ENCODE measurements at places on chromosomes 2 and 18.

DNA sequence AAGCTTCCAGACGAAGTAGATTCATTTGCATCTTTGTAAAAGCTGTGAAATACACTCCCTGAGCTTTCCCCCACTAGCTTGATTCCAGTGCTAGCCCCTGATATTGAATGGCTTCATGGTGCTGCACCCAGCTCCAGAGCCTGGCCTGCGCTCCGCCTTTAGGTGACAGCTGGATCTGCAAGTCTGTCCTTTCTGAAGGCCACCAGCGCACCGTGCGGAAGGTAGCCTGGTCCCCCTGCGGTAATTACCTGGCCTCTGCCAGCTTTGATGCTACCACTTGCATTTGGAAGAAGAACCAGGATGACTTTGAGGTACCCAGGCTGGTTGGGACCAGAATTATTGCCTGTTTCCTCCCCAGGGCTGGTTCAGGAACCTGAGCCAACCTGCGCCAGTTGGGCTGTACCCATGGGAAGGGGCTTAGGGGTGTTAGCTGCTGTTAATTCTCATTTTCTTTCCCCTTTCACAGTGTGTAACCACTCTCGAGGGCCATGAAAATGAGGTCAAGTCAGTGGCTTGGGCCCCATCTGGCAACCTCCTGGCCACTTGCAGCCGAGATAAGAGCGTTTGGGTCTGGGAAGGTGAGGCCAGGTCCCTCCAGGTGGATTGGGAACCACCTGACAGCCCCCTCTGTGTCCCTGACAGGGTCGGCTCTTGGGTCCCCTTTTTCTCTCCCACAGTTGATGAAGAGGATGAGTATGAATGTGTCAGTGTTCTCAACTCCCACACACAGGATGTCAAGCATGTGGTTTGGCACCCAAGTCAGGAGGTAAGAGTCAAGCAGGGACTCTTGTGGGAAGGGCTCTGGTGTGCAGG, 1.3 kb downstream of the CIAO1 start:
- DNase-seq = peak; percentile 53

DNA sequence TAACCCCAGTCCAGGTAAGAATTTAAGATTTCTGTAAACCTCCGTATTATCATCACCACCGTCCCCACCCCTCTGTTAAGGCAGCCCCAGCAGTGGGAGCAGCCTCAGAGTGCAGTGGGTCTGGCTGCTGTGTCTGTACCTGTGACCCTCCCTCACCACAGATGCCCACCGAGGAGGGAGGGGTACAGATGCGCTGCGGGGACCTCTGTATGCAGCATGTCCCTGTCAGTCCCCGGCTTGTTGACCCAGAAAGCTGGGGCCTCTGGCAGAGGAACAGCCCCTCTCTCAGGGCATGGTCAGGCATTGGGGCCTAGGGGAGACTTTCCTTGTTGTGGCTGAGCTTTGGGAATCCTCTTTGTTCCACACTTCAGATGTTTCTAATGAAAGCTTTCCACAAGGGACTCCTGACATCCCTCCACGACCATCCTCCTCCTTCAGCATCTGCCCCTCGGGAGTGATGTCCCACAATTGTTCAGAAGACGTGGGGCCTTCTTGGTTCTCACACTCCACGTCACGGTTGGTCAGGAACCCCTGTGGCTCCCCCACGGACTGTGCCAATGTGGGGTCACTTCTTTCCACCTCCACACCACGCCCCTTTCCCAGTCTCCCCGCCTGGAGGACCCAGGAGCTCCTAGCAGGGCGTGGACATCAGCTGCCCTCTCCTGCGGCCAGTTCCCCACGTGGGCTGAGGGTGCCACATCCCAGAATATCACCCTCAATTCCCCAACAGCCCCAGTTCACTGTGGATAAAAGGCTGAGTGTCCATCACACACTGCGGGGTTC, 384.2 kb upstream of the MYT1L start:
- DNase-seq = no peak

GRCh38 chr2:121210691-121211090, 74.3 kb downstream of the TFCP2L1 start:
- no peak for DNase-seq

DNA sequence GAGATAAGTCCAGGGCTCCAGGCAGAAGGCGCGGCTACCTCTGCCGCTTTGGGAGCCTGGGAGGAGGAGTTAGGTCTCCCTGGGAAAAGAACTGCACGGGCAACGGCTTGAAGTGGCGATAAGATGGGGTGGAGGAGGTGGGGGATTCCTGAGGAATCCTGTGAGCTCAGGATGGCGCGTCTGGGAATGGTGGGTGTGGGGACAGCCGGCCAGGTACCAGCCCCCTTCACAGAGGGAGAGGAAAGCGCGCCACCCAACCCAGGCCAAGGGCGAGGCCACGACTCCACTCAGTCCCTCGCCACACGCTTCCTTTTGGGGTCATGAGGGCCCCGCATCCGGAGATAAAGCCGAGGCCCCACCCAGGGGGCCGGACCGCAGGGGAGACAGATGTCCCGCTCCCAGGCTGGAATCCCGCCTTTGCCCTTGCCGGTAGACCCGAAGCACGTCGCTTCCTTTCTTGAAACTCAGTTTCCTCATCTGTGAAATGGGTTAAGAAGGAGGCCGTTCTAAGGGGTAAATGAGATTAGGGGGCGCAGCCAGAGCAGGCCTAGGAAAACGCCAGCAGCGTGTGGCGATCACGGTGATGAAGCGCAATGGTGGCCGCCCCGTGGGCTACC, 1.7 kb upstream of the CTDSP1 start:
- DNase-seq = peak; percentile 70

- DNase-seq = no peak
Measured at GRCh38 chr2:167944825-167945659, 302.4 kb downstream of the STK39 start.

- DNase-seq = no peak
Measured at GRCh38 chr2:16319551-16320121, 346.0 kb downstream of the CYRIA start.

DNA sequence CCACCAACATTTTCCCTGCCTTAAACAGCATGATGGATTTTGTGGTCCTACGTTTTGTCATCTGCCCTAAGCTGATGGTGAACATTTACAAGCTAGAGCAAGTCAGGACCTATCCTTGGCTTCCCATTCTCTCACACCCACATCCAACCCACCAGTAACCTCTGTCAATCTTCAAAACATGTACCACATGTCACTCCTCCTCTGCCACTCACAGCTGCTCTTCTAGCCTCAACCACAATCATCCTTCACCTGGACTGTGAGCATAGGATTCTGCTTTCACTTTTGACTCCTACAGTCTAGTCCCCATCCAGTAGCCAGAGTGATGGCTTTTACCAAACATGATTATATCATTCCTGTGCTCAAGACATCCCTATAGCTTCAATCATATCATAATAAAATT, 279.8 kb upstream of the DLGAP1 start:
- DNase-seq = no peak

DNA sequence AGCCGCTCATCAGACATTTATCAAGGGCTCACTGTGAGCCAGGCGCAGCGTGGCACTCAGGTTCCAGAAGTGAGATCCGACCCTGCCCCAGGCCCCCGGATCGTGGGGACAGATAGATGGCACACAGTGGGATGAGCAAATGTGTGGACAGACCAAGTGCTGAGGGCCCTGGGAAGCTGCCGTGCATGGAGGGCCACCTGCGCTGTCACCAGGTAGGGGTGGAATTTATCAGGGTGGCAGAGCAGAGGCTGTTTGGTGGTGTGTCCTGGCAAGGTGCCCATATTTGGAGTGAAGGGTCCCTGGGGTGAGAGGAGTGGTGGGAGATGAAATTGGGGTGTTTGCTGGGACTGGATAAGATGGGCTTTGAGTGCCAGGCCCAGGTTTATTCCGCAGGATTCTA, 92.8 kb upstream of the HS6ST1 start:
- DNase-seq = no peak

DNA sequence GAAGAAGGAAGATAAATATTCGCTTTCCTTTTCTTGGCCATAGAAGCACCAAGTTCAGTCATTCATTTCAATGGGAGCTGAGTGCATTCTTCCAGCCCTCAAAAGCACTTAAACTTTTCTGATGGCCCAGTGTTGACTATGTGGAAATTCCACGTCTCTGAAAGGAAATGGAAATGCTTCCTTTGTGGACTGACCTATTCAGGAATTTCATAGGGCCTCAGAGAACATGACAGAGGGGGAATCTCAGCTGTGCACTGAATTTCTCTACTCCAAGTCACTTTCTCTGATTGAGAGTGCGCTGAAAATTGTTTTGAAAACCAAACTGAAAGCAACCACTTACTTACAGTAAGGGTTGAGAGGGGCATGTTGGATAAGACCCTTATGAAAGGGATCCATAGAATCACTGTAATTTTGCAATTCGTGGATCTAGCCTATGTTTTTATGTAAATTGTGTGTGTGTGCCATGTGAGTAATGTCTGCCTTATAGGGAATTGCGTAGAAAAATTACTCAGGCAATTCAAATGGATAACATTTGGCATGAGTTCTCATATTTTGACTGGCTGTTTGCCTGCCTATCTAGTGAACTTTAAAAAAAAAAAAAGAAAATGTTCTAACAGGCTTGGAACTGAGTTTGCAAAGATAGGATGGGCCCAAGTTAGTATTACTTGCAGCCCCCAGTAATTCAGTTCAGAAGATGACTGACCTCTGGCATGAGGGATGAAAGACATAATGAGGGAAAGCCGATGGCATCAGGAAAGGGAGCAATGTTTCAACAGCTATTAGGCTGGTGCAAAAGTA, 437.0 kb downstream of the PTPRM start:
- DNase-seq = no peak

GRCh38 chr2:181876614-181877063, 14.9 kb upstream of the ITPRID2 start:
- no peak for DNase-seq

DNA sequence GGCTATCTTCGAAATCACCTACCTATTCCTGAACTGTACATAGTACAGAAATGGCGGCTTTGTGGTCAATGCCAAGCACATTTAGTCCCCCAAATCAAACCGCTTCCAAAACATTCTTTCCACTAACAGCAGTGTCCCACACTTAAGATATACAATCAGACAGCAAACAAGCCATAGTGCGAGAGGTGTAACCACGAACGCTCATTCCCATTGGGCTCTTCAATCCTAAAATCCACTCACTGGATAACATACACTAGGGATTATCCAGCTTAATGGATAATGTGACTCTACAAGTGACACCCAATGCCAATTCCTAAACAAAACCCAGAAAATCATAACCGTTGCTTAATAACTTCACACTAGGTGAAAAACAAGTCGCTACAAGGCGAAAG, 2.0 kb downstream of the XPO1 start:
- no peak for DNase-seq

DNA sequence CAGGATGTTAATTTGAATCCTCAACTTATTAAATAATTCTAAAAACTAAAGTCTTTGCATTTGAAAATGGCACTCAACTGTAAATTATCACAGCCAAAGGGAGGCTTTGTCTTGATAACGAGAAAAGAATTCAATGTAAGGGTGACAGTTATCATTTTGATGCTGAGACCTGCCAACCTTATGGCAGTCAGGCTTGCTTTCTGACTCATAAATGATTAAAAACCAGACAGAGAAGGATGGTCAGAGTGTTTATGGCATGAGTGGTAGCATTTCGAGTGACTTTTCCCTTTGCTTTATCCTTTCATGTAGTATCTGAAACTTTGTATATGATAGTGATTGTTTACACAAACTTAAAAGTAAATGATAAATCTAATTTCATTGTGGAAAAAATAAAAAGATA, 53.9 kb upstream of the EPC2 start:
- no peak for DNase-seq

DNA sequence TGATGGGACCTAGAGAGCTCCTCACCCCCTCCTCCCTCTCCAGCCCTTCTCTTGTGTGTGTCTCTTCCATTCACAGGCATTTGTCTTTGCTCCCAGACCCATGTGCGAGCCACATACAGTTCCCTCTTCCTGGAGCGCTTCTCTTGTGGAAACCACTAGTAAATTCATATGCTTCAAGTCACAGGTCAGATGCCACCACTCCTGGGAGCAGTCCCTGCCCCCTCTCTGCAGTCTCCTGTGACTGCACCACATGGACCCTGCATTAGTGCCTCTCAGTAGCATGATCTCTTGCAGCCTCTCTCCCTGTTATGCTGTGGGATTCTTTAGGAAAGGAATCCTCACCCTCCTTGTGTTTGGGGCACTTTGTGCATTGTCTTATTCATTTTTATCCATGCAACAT, 96.5 kb upstream of the NFATC1 start:
- DNase-seq = no peak

GRCh38 chr18:9325716-9326115, 8.9 kb upstream of the TWSG1 start:
- no peak for DNase-seq

- no peak for DNase-seq
Measured at GRCh38 chr2:210496512-210496911, 20.0 kb upstream of the LANCL1 start.

DNA sequence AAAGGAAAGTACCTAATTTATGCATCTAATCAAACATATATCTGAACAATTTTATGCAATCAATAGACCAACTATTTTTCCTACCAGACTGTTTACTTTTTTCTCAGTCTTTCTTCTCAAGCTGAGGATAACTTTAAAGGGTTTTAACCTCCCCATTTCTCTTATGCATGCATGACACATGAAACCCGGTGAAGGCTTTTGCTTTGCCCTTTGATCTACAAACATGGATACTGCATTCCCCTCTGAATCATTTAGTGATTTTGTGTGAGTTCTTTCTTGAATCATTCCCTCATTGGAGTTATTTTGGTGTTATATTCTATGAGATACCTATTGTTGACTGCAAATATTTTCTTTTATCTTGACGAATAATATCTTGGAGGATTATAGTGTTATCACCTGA, 931.9 kb upstream of the CNTNAP5 start:
- no peak for DNase-seq

- no peak for DNase-seq
Measured at GRCh38 chr2:218194880-218195279, 22.1 kb upstream of the ARPC2 start.

DNA sequence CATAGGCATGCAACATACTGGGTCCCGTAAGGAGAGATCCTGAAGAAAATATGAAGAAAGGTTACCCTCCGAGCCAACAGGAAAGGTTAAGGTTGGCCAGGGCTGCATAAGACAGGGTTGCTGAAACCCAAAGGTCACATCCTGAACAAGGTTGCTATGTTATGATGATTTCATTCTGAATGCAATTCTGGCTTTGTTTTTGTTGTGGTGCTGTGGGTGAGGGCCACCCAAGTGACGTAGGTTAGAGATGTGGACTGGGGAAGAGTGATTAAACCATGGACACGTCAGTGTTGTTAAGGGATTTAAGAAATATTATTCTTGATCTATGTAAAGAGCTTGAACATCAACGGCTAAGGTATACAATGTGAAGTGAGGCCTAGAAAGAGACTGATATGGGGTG, 60.0 kb downstream of the ZEB2 start:
- DNase-seq = no peak

- DNase-seq = no peak
Measured at GRCh38 chr2:192070099-192070498, 124.6 kb downstream of the TMEFF2 start.

DNA sequence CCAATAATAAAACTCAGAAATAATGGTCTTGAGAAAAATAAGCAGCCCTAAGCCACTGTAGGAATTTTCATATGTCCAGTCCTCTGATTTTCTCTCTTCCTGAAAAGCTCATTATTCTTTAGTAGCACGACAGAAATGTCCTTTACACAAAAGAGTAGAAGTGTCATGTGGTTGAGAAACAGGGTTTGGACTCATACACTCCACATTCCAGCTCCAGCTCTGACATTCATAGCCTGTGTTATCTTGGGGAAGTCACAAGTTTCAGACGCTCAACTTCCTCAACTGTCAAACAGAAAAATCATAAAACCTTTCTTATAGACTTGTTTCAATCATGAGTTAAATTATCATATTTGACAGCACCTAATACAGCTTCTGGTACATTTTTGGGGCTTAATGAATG, 511.5 kb downstream of the TNS1 start:
- no peak for DNase-seq

Data from activated T-helper 2 cell treated with anti-CD3 and anti-CD28 coated beads, Interferon-gamma antibody, Interleukin-2, Interleukin-4, amounts not matched to agents 10 μg/mL and 5 μg/mL and 100 μg/mL, durations not matched to agents 14 hours and 24 hours and 36 hours (primary cell).